Stimulated activated CD4-positive, alpha-beta T cell treated with anti-CD3 and anti-CD28 coated beads, Interleukin-1b, Interleukin-23, amount 100 ng/mL, for 1 hour (primary cell): ENCODE measurements at places on chromosomes 1 and 21.

GRCh38 chr1:219304227-219305226 is 130.8 kb downstream of the LYPLAL1 start:
- DNase-seq = no peak

DNA sequence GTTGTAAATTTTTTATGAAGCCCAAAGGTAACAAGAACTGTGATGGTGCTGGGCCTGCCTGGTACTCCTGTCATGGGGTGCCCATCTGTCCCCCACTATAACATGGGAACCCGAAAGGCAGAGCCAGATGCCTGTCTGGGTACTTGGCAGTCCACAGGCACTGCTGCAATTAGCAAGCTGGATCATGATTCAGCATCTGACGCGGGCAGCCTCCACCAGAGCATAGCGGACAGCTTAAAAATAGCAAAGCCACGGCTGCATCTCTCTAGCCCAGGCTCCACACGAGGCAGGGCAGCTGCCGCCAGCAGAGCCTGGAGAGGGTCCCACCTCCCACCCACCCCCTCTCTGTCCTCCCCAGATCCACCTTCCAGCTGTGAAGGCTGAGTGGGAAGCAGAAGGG is 22.9 kb downstream of the SUSD4 start:
- DNase-seq = no peak

- no peak for DNase-seq
Observed at GRCh38 chr1:18632218-18632588, 1.6 kb downstream of the PAX7 start.

- no peak for DNase-seq
Observed at GRCh38 chr1:230254265-230254664, 171.9 kb downstream of the PGBD5 start.

- DNase-seq = no peak
Observed at GRCh38 chr1:217181756-217182155, 449.1 kb downstream of the GPATCH2 start.

GRCh38 chr1:225635649-225636048 is 17.3 kb downstream of the ENAH start:
- DNase-seq = no peak

- no peak for DNase-seq
Observed at GRCh38 chr1:10686404-10687040, 109.9 kb downstream of the CASZ1 start.

- DNase-seq = no peak
Observed at GRCh38 chr1:247209396-247209795, 37.6 kb upstream of the ZNF124 start.

DNA sequence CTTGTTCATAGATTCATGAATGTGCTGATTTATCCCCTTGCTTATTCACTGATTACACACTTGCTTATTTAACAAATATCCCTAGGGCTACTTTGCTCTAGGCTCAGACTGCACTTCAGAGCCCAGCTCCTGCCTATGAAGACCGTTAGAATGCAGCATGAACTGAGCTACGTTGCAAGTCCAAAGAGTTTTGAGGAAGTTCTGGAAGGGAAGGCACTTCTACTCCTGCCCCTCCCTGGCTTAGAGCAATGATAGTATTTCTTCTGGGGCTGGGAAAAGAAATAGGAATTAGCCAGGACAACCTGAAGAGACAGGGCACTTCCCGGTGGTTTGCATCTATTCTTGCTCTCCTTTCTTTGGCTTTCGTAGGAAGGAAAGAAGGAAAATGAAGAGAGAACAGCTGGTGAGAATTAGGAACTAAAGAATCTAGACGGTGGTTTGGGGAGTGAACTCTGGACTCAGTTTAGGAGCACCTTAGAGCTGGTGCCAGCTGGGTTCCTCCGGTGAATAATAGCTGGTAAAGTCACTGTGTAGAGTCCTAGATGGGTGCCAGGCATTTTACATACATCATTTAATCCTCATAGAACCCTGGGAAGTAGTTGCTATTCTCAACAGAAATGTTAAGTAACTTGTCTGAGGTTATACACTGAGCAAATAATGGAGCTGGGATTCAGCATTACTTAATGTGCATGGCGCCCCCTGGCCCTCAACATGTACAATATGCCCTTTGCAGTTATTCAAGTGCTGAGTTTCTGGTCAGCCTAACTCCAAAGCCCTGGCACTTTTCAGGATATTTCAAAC is 65.9 kb downstream of the NDUFS5 start:
- no peak for DNase-seq

DNA sequence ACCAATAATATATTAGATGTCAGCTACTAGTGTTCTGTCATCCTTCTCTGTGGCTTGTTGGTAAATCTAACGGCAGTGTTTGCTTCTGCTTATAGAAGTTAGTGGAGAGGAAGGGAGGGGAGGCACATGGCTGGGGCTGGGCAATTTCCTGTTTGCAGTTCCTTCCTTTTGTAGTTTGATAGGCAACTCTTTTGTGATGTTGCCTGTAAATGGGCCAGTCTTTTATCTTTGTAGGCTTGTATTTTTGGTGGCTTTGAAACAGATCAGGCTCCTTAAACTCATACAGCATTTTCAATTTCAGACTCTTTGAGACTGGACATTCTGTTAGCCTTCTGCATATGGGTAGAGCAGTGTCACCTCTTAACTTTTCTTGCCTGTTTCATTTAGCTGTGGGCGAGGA is 48.1 kb downstream of the CDC14A start:
- no peak for DNase-seq

DNA sequence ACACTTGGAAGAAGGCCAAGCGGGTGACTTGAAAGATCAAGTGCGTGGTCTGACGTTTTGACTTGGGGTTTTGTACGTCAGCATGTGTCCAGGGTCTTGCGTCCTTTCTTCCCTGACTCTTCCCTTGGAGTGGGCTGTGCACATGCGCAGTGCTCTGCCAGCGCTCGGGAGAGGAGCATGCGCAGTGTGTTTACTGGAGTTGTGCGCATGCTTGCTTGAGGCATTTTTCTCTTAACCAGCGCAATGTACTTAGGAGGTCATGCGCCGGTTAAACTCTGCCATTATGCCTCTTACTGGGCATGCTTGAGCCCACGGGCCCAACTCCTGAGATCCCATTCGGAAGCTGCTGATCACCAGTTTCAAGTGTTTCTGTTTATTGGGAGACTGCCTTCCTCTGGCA is 242.5 kb upstream of the AJAP1 start:
- no peak for DNase-seq

GRCh38 chr1:234500269-234500668 is 21.3 kb upstream of the TARBP1 start:
- no peak for DNase-seq

GRCh38 chr1:53913352-53914033 is 19.5 kb downstream of the DIO1 start:
- no peak for DNase-seq

DNA sequence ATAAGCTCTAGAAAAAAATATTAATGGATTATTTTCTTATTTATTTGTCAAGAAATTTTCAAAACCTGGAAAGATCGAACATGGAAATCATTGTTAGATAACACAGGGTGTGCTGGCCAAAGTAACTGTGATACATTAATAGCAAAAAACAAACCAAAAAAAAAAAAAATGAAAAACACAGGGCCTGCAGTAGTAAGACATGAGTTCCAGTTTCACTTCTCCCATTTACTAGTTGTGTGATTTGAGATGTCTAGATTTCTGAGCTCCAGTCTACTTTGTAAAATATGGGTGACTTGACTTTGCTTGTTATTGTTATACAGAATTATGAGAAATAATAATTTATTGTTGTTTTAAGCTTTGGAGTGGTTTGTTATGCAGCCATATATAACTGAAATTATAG is 13.6 kb downstream of the FAM177B start:
- DNase-seq = no peak

- DNase-seq = no peak
Observed at GRCh38 chr1:235783148-235783776, 83.4 kb downstream of the LYST start.

- DNase-seq = no peak
Observed at GRCh38 chr1:214004014-214004413, 16.2 kb downstream of the PROX1 start.

DNA sequence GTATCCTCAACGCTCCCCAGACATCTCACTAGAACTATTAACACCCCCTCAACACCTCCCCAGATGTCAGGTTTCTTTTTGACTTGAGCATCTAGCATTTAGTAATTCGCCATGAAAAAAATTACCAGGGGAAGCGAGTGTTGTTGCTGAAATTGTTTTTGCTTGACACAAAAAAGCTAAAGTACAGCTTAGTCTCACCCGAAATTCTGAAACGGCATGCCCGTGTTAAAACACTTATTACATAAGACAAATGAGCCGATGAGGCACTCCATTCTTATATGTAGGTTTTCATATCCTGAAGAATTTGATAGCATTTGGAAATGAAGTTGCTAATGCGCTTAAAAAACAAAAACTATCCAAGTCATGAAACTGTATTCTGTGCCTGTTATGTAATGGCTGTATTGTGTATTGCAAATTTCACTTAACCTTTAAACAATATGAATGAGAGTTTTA is 1.3 kb upstream of the NRIP1 start:
- no peak for DNase-seq

DNA sequence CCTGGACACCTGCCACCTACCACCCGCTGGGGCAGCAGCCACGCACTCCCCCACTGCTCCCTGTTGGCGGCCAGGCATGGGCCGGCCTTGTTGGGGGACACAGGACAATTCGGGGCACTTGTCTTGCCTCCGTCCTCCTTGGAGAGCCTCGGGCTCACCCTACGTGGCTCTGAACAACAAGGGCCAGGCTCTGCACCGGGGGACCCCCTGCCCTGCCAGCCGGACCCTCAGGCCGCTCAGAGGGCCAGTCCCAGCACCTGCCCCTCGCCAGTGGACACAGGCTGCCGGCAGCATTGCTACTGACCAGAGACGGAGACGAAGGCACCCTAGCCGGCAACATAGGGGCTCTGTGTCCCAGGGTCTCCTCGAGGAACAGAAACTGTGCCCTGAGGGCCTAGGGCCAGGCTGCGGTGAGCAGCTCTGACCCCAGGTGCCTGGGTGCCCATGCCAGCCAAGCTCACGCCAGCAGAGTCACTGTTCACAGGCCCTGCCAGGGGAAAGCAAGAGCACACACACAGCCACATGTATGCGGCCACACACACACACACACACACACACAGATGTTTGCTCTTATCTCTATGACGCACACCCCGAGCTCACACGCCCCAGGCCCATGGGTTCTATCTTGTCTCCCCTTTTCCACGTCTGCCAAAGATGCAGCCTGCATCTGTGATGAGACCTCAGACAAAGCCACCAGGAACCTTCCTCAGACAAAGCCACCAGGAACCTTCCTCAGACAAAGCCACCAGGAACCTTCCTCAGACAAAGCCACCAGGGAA is 45.9 kb downstream of the MORN1 start:
- DNase-seq = no peak

DNA sequence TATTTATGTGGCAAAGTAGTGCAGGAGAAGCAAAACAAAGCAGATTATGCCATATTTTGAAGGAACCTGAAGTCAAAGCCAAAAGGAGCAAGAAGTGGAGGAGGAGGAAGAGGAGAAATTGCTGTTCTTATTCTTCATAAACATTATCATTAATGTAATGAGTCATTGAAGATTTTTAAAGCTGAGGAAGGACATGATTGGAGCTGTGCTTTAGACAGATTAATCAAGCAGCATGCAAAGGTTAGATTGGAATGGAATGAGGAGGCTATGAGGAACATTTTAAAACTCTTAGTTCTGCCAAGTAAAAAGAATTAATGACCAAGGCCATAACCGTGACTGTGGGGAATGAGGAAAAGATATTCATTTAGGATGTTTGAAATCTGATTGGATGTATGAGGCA is 33.0 kb upstream of the HSD17B7 start:
- no peak for DNase-seq

DNA sequence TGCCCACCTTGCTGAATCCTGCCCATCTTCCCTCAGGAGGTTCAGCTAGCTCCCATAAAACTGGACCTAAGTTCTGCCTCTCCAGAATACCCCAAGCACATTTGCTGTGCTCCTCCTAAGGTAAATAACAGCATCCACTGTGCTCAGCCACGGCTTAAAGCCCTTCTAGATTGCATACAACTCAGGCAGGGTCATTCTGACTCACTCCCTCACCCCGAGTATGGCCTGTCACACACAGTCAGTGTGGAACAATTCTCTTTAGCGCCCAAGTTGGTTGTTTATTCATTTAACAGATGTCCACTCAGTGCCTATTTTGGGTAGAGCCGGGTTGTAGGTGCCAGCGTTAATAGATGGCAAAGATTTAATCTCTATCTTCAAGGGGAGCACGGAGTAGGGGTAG is 147.5 kb upstream of the EDN2 start:
- DNase-seq = no peak

DNA sequence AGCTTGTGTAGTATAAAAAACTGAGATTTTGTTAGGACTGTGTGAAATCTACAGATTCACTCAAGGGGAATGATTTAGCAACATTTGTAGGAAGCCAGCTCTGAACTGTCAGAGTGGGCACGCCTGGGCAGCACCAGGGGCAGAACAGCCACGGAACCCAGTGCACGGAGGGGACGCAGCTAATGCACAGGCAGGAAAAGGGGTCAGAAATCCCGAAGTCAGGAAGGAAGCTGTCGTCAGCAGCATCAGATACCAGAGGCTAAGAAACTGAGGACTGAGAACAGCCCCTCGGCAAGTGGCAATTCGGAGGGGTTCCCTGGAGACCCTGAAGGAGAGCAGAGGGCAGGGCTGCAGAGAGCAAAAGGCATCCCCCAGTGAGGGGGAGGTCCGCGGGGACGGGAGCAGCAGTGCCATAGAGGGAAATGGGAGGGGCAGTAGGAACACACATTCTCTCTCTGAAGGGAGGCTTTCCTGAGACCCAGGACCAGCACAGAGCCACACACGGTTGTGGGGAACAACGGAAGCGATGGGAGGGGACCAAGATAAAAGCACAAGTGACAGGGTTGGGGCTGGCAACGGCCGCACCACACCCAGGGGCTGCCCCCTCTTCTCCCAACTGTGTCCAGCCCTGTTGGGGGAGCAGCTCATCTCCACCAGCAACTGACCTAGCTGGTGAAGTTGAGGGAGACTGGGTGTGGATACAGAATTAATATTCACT is 12.7 kb downstream of the UBE2J2 start:
- DNase-seq = no peak

GRCh38 chr1:34824817-34825454 is 32.1 kb downstream of the GJA4 start:
- DNase-seq = no peak

DNA sequence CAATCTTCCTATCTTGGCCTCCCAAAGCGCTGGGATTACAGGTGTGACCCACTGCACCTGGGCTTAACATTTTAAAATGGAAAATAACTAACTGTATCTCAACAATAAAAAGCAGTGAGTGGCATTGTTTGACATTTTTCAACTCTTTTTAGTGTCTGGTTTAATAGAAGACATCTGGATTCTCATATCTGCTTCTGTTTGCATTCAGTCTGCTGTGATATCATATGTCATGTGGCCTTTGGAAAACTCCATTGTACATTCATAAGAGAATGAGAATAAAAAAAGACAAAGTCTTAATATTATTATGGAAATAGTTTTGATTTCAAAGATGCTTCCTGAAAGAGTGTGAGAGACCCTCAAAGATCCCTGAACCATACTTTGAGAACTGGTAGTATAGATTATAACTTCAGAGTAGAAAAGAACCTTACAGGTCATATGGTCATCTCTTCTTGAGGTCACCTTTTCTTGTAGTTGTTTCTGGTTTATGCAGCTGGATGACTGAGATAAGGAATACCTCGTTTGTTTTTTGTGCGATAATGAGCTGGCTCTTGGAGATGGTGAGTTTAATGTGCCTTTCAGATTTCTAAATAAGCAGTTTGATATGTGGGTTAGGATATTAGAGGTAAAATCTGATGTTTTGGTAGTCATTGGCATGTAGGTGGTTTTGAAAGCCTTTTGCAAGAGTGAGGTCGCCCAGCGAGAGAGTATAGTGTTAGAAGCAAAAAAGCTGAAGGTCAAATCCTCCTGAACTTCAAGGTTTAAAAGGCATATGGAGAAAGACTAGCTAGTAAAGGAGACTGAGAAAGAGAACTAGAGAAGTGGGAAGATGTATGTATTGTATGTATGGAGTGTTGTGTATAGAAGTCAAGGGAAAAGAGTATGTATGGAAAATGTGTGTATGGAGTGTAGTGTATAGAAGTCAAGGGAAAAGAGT is 17.2 kb downstream of the CEP350 start:
- DNase-seq = no peak
